ENCODE measurements at places on chromosomes 1 and 21.
A peak's percentile ranks its signal among the peaks of the same experiment; 100 is the strongest.

GRCh38 chr1:35691571-35692220, 27.0 kb downstream of the C1orf216 start:
- no peak for DNase-seq

DNA sequence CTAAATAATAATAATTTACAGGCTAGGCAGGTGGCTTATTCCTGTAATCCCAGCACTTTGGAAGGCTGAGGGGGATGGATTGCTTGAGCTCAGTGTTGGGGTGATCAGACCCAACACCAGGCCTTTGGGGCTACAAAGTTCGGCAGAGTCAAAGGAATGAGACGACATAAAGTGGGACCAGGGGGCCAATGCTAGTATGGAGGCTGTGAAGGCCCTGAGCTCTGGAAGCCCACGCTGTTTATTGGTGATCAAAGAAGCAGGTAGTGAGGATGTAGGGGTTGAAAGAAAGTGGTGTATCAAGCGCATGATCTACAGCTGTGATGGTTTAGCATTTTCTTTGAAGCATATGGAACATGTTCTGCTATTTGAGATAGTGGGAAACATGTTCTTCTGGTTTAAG, 5.6 kb downstream of the BTBD8 start:
- DNase-seq: peak; percentile 35

GRCh38 chr1:102431253-102431652, 434.5 kb upstream of the OLFM3 start:
- no peak for DNase-seq

- no peak for DNase-seq
Measured at GRCh38 chr1:89878256-89878655, 57.4 kb downstream of the LRRC8D start.
